ENCODE measurements at places on chromosomes 16 and 17. TPM values are rescaled to one million over a fixed set of nuclear protein-coding genes. Genes with fewer than 3 reads are reported as not detected.

Gene ZSCAN32
- polyA plus RNA-seq, result 21.0 TPM

Gene RPUSD1
- 11.4 TPM for polyA plus RNA-seq

Gene CLN3
- polyA plus RNA-seq, result 23.3 TPM

Gene FSCN2
- 0.37 TPM for polyA plus RNA-seq

Gene SSTR5
- polyA plus RNA-seq, result not detected

Gene CCT6B
- polyA plus RNA-seq, result 226 TPM

Gene AGRP
- polyA plus RNA-seq, result not detected

Gene TAT
- 1.6 TPM for polyA plus RNA-seq

Gene PRCD
- polyA plus RNA-seq, result 4.6 TPM

Gene CCL14
- polyA plus RNA-seq, result 57.5 TPM

Gene PRKCA
- polyA plus RNA-seq, result 6.8 TPM

Gene TMEM106A
- 11.8 TPM for polyA plus RNA-seq

Gene SPNS3
- 0.75 TPM for polyA plus RNA-seq

Gene DDX42
- 124 TPM for polyA plus RNA-seq

Gene OTOA
- polyA plus RNA-seq, result 19.7 TPM

Gene KRT17
- polyA plus RNA-seq, result 12.2 TPM

Gene CCL1
- not detected for polyA plus RNA-seq

Gene KRTAP2-1
- not detected for polyA plus RNA-seq

Gene SPEM1
- 67.7 TPM for polyA plus RNA-seq

Gene BAHCC1
- polyA plus RNA-seq, result 11.3 TPM

Gene RBFOX1
- polyA plus RNA-seq, result 2.8 TPM

Gene DLX4
- polyA plus RNA-seq, result 0.30 TPM

Gene MARVELD3
- polyA plus RNA-seq, result 1.4 TPM

Gene AOC2
- 5.7 TPM for polyA plus RNA-seq

Gene ALOX12B
- polyA plus RNA-seq, result 1.1 TPM

Gene SLFN12L
- polyA plus RNA-seq, result 0.69 TPM

Gene RNF135
- 12.9 TPM for polyA plus RNA-seq

Gene TADA2A
- 33.5 TPM for polyA plus RNA-seq

Gene ZNF48
- 6.3 TPM for polyA plus RNA-seq

Gene FOXL1
- polyA plus RNA-seq, result 1.4 TPM

Gene MEIOB
- 53.8 TPM for polyA plus RNA-seq

Gene LGALS9B
- 0.34 TPM for polyA plus RNA-seq

Gene SP6
- polyA plus RNA-seq, result 0.79 TPM

Gene TBC1D3C
- polyA plus RNA-seq, result 9.0 TPM

Gene ZNF500
- 12.5 TPM for polyA plus RNA-seq

Gene HOXB9
- 0.76 TPM for polyA plus RNA-seq

Gene EFCAB5
- 23.0 TPM for polyA plus RNA-seq

Gene GPR139
- polyA plus RNA-seq, result not detected

Gene GP2
- polyA plus RNA-seq, result 0.45 TPM
